NCI-H1694 treated with DMSO at 0.1 percent for 48 hours (cell line): ENCODE measurements at places on chromosomes 2 and 18.
A peak's percentile ranks its signal among the peaks of the same experiment; 100 is the strongest.

DNA sequence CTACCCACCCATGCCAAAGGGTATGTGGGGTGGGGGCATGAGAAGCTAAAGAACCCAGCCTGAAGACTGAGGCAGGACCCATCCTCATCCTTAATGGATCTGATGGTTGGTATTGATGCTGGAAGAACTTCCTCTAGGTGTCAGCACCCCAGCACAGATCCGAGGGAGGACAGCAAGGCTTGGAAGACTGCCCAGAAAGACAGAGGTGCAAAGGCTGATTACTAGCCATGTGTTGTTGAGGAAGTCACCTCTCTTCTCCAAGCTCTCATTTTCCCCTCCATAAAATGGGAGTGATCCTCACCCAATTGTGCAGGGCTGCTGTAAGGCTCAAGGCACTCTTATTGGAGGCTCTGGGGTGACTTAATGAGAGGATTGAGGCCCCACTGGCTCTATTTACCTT lies 256.5 kb downstream of the CELF4 start:
- peak; percentile 29 for DNase-seq

- DNase-seq = peak; percentile 32
These were observed 97.2 kb upstream of the OTOS start for GRCh38 chr2:240237609-240238174.

- DNase-seq = no peak
These were observed 425.6 kb downstream of the SUCLG1 start for GRCh38 chr2:84033347-84033974.

DNA sequence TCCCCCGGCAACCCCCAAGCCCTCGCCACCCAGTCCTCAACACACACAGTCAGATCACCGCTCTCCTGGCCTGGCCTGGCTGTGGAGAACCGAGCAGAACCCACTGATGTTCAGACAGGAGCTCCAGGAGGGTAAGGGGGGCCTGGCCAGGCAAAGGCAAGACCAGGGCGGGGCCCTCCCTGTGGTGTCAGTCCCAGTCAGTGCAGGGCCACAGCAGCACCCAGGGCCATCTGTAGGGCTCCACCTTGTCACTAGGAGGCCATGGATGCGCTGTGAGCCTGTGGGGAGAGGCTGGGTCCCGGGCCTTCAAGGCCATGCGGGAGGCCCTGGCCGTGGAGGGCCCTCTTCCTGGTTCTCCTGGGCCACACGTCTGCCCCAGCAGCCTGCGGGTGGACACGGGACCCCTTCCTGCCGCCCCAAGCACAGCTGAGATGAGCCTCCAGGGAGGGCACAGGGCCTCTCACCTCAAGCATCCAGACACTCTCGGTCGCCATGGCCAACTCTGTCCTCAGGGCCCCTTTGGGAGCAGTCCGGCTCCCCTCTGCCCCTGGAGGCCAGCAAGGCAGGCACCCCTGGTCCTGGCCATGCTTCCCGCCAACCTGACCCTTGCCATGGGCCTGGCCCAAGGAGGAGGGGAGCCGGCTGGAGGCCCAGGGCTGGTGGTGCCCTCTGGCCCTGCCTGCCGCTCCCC lies 2.0 kb downstream of the ANO7 start:
- no peak for DNase-seq

GRCh38 chr2:232888839-232889529 lies 18.9 kb downstream of the SNORC start:
- no peak for DNase-seq

DNA sequence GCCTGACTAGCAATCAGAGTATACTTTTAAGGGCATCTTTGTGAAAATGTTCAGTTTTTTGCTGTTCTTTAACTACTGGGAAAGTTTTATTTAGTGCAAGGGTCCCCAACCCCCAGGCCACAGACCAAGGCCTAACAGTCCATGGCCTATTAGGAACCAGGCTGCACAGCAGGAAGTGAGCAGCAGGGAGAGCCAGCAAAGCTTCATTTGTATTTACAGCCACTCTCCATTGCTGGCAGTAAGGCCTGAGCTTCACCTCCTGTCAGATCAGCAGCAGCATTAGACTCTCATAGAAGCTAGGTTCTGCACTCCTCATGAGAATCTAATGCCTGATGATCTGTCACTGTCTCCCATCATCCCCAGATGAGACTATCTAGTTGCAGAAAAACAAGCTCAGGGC lies 17.1 kb upstream of the NR4A2 start:
- no peak for DNase-seq

DNA sequence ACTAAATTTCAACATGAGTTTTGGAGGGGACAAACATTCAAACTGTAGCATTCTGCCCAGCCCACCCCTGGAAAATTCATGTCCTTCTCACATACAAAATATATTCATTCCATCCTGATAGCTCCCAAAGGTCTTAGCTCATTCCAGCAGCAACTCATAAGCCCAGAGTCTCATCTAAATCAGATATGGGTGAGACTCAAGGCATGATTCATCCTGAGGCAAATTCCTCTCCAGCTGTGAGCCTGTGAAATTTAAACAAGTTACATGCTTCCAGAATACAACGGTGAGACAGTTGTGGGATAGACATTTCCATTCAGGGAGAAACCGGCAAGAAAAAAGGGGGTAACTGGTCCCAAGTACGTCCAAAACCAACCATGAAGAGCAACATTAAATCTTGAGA lies 43.5 kb upstream of the FAHD2A start:
- DNase-seq = no peak

DNA sequence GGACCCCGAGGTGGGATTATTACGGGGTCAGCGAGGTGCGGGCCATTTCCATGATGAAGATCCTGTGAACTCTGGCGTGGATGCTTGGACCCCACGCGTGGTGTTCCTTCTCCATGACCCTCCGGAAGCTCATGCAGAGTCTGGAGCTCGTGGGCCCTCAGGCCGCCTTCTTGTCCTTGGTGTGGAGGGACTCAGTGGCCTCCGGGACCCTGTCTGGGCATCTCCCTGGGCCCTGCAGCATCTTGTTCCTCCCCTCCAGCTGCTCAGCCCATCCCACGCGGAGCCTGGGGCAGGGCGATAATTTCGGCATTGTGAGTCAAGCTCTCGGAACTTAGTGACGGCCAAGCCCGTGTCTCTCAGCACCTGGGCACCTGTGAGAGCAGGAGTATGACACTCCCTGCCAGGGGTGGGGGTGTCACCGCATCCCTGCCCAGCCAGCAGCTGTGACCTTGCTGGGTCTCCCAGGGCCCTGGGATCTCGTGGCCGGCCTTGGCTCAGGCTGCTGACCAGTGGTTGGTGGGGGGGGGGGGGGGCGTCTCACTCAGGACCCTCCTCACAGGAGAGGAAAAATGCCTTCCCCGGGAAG lies 24.6 kb downstream of the RTP5 start:
- no peak for DNase-seq

- DNase-seq = peak; percentile 26
These were observed 37.8 kb upstream of the EFEMP1 start for GRCh38 chr2:55961318-55961911.

- no peak for DNase-seq
These were observed 82.4 kb downstream of the PTRHD1 start for GRCh38 chr2:24710806-24711205.

GRCh38 chr2:133287709-133288108 lies 280.6 kb downstream of the NCKAP5 start:
- no peak for DNase-seq

- no peak for DNase-seq
These were observed 58.5 kb downstream of the PKDCC start for GRCh38 chr2:42106257-42106816.

GRCh38 chr2:234964631-234965461 lies 13.0 kb downstream of the SH3BP4 start:
- DNase-seq = no peak

- DNase-seq = no peak
These were observed 1.5 kb upstream of the HOXD10 start for GRCh38 chr2:176114930-176115625.

- DNase-seq = no peak
These were observed 1783.9 kb downstream of the SUCLG1 start for GRCh38 chr2:82675186-82675585.

GRCh38 chr2:46865181-46865970 lies 50.2 kb downstream of the MCFD2 start:
- DNase-seq = no peak

- no peak for DNase-seq
These were observed 4.5 kb upstream of the TOGARAM2 start for GRCh38 chr2:28976584-28976983.

DNA sequence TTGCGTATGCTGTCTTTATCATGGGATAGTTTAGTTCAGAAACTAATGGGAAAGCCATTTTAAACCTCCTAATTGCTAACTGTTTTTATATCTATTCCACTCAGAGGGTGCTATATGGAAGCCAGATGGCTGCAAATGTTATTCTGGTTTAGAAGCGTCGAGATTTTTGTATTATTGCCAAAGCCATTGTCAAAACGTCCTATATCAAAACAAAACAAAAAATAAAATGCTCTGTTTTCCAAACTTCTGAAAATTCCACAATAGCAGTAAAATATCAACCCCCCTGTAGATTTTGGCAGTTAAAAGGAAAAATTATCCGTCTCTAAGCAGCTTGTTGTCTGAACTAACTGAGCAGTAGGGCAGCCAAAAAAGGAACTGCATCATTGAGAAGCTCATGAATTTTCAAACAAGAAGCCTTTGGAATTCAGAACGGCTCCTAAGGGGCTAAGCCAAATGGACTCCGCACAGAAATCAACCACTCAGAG lies 195.4 kb upstream of the CWC22 start:
- DNase-seq = peak; percentile 55

DNA sequence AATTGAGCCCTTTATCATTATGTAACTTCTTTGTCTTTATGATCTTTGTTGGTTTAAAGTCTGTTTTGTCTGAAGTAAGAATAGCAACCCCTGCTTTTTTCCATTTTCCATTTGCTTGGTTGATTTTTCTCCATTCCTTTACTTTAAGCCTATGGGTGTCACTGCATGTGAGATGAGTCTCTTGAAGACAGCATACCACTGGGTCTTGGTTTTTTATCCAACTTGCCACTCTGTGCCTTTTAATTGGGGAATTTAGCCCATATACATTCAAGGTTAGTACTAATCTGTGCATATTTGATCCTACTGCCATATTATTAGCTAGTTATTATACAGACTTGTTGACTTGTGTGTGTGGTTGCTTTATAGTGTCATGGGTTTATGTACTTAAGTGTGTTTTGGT lies 89.6 kb downstream of the NBEAL1 start:
- DNase-seq = no peak

DNA sequence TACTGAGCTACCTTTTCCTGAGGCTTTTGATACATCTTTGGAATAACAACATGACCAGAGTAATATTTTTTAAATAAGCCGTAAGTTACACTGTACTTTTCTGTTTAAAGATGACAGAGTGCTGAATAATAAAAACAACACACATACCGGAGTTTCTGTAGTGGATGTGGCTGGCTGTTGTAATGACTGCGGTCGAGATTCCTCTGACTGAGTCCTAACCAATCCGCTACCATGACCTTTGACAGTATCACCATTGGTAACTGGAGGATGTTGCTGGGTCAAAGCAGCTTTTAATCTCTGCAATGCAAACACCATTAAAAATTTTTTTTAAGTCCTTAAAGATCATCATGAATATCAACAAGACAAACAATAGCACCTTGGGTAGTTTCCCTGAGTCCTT lies 70.7 kb downstream of the ATF2 start:
- no peak for DNase-seq

GRCh38 chr2:136183097-136183496 lies 65.1 kb upstream of the CXCR4 start:
- no peak for DNase-seq

GRCh38 chr2:232908695-232909094 lies 38.6 kb downstream of the SNORC start:
- no peak for DNase-seq

- DNase-seq = no peak
These were observed 101.5 kb upstream of the SETBP1 start for GRCh38 chr18:44579028-44579702.

DNA sequence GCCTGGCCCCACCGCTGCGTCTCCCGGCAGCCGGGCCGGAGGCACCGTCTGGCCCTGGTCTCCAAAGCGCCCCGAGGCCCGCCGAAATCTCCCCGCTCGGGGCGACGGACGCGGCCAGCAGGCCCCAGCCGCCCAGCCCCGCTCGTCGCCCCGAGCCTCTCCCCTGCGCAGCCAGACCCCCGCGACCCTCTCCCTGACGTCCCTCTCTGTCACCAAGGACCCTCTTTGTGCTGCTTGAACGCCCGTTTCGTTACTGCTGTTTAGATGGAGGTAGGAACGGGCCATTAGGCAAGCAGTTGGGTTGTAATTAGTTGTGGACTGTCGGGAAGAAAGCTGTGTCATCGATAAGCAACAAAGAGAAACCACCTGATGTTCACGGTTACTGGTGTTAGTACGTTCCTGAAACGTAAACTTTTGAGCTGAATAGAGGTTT lies 686 bp downstream of the UBXN4 start:
- DNase-seq = peak; percentile 55

GRCh38 chr2:132636346-132636745 lies 33.7 kb downstream of the LYPD1 start:
- DNase-seq = no peak

DNA sequence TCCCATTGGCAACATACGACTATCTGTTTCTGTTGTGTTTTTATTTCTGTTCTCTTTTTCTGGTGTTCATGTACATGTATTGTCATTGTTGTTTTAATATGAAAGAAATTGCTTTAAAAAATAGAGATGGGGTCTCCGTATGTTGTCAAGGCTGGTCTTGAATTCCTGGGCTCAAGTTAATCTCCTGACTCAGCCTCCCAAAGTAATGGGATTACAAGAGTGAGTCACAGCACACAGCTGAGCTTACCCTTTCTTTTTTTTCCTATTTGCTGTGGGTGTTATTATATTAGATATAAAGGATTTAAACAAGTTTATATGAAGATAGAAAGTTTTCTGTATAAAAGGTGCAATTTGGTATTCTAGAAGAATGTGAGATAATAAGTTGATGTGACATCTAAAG lies 554.6 kb downstream of the DSC3 start:
- no peak for DNase-seq

GRCh38 chr2:95296880-95297487 lies at the start of gene KCNIP3:
TSS of gene KCNIP3 (plus strand) at chr2:95297347. CDS start at chr2:95297439, 92 bp downstream.
- peak; percentile 65 for DNase-seq

GRCh38 chr2:56337342-56337741 lies 153.6 kb downstream of the CCDC85A start:
- DNase-seq = no peak

DNA sequence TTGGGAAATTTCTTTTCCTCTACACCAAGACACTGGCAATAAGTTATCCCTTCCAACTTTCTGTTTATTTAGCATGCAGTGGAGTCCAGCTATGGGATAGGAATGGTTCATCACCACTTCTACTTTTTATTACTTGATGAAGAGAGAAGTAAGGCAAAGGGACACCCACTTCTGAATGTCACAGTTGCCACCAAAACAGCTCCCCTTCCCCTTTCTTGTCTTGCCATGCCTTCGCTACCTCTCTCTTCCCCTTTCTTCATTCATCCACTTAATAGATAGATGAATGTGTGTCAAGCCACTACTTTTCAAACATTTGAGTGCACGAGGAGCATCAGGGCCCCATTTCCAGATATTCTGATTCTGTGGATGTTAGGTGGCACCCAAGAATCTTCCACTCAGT lies 59.6 kb downstream of the KCTD18 start:
- DNase-seq = no peak
